Vagina (tissue), 2 donors: ENCODE measurements at places on chromosomes 7 and 10.

DNA sequence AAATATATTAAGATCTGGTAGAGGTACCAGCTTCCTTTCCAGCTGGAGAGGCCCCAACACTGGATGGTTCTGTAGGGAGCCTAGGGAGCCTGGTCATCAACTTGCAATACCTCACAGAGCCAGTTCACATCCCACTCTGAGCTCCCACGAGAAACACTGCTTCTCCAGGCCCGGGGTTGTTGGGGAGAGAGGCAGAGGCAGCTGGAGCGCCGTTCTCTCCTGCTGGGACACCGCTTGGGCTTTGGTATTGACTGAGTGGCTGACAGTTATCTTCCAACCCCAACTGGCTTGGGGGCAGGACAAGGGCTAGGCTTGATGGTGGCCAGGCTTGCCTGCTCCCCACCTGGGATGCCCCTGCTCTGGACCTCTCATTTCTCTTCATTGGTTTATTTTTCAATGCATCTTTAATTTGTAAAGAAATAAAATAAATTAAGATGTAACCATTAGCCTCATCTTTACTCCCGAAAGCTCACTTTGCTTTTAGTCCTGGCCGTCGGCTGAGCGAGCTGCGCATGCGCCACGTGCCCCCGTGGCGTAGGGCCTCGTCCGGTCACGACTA, 10.0 kb upstream of the CHCHD1 start:
- DNase-seq, result no peak

- no peak for DNase-seq
These were observed 36.1 kb upstream of the HECTD2 start for GRCh38 chr10:91374052-91374451.

DNA sequence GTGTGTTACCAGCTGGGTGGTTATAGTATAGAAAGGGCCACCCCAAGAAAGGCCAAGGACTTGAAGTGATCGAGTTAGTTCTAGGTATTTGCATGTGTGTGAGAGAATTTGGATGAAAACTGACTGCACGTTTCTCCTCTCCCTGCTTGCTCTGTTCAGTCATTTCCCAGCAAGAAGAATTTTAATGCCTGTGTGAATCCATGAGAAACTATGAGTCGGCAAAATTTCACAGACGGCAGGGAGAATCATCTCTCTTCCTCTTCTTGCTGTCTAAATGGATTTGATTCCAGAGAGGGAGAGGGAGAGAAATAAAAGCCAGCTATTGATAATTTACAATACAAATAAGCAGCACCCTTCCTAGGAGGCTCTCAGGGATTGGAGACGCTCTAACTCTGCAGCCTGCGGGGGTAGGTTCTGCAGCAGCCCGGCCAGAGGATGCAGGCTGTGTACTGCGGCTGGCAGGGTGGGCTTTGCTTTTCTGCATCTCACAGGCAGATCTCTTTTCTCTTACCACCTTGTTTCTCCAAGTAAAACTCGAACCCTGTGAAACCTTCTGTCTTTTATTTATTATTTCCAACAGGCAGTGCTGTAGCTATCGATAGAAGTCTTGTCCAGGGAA, 183.6 kb downstream of the TCF7L2 start:
- no peak for DNase-seq

GRCh38 chr10:117005527-117006055, 604 bp upstream of the SHTN1 start:
- no peak for DNase-seq

DNA sequence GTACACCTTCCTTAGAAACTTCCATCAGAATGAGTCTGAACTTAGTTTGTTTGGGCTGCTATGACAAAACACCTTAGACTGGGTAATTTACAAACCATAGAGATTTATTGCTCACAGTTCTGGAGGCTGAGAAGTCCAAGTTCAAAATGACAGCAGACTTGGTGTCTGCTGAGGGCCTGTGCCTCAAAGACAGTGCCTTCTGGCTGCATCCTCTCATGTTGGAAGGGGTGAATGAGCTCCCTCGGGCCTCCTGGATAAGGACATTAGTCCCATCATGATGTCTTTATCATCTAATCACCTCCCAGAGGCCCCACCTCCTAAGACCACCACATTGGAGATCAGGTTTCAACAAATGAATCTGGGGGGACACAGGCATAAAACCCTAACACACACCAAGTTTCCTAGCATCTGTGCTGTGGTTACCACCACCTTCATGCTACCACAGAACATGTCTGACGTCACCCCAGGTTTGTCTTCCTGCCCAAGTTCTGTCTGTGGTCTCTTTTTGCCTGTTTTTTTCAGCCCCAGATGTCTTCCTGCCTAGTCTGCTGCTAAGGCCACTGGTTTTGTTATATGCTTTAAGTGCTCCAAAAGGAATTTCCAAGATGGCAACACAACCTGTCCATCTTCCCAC, 150.9 kb upstream of the COBL start:
- DNase-seq, result no peak

- DNase-seq, result no peak
These were observed 58.8 kb downstream of the ITIH5 start for GRCh38 chr10:7608001-7608400.

- DNase-seq, result no peak
These were observed 223.6 kb downstream of the MDFIC start for GRCh38 chr7:115145512-115145911.

DNA sequence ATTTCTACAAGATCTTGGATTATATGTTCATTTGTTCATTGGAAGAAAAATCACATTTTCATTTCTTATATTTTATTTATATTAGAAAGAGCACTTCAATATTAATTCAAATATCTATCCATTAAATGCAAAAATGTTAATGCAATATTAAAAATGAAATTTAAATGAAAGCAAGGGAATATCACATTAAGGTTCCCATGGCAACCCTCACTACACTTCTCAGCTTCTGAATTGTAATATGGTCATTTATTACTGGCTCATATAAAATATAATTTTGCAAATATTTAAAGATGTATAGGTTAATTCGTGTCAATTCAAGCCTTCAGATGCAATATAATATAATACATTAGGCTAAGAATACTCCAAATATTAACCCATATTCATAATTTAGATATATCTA, 38.8 kb downstream of the XRCC2 start:
- DNase-seq, result no peak

DNA sequence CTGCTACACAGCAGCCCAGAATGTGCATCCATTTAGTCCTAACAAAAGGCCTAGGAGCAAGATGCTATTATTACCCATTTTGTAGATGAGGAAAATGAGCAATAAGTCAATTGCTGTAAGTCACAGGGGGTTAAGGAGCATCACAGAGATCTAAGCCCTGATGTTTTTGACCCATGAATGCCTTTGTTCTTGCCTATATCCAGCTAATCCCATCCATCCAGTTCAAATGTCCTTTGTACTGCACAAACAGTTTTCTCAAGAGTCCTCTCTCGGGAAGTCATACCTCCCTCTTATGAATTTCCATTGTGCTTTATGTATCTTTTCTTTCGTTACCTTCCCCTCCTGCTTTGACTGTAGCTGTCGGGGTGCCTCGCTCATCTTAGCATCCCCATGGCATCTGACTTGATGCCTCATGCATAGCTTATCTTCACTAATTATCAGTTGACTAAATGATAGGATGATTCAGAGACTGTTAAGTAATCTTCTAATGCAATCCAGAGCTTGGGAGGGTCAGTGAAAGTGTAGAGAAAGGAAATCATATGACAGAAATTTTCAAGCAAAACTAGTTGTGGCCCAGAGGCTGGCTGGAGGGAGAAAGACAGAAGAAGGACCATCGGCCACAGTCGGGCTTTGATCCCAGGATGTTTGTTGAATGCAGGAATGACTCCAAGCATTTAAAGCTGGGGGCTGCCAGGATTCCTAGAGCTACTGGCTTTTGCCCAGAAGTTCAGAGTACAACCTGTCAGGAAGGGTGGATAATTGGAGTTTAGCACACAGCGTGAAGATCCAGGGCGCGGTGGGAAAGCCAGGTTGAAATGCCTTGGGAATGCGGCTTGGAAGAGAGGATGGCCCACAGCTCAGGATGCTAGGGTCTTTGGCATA, 23.5 kb downstream of the BLVRA start:
- DNase-seq, result no peak
